Stimulated activated CD4-positive, alpha-beta T cell treated with anti-CD3 and anti-CD28 coated beads, Interleukin-2, amount 100 ng/mL, for 4 hours (primary cell): ENCODE measurements at places on chromosomes 5 and 9.

DNA sequence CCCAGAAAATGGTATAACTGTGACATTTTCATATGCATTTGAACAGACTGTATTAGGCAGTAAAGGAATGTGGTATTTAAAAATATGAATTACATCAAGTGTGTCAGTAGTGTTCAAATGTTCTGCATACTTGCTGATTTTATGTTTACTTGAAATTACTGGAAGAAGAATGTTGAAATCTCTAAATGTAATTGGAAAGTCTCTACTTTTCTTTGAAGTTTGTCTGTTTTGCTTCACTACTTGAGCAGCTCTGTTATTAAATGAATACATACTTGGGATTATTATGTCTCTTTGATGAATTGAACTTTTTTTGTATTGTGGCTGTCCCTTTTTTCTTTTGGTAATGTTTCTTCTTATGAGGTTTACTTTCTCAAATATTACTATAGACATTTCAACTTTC lies 205.6 kb downstream of the TAF11L14 start:
- no peak for DNase-seq

DNA sequence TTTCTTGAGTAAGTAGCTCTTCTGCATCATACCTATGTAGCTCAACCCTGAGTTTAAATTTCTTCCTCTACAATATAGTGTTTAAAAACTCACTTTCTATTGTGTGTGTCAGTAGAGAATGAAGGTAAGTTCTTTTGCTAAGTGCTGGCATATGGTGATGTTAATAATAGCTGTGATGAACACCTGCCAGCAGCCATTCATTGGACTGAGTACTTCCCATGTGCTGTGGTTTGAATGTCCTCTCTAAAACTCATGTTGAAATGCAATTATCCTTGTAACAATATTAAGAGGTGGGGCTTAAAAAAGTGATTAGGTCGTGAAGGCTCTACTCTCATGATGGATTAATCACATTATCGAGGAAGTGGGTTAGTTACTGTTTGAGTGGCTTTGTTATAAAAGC lies 645.2 kb upstream of the RGMB start:
- no peak for DNase-seq

GRCh38 chr5:35124932-35125331 lies 77.2 kb upstream of the AGXT2 start:
- DNase-seq = no peak

DNA sequence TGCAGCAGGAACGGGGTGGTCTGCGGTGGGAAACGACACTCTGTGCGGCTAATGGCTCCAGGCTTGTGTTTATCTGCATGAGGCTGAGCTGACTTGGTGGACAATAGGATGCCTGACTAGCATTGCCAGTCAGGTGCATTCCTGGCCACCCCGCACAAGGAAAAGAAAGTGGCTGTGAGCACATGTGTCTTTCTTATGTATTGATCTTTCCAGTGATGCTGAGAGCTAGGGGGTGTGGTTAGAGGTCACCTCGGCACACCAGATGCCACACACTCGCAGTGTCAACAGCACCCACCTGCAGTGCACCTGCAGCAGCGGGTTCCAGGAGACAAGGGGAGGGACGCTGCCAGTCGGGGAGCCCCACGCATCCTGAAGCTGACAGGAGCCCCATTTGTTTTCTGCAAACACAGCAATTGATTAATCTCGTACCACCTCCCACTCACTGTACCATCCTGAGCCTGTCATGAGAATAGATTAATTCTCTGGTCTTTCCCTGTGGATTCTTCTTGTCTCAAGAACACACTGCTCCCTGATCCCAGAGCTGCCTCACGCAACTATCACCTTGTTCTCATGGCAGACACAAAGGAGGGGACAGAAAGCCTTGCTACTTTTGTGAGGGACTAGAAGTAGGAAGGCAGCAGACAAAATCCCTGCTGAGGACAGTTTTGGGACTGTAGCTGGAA lies 251.7 kb upstream of the WWC1 start:
- DNase-seq = no peak

DNA sequence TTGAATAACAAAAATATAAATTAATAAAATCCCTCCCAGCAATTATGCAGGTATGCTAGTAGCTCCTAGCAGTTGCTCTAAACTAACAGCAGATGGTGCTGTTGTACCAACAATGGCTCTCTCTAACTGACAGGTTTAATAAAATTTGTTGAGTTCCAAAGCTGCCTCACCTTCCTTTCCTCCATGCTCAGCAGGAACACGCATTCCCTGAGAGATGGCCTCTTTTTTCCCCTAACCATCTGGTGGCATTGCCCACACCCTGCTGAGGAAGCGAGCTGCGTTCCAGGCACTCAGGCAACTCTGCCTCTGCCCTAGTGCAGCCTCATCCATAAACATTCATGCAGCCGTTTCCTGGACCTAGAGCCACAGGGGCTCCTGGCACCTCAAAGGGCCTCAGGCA lies 106.2 kb downstream of the KLHL3 start:
- peak; percentile 5 for DNase-seq

- DNase-seq = no peak
These were observed 300.1 kb downstream of the NNT start for GRCh38 chr5:43903129-43903528.

DNA sequence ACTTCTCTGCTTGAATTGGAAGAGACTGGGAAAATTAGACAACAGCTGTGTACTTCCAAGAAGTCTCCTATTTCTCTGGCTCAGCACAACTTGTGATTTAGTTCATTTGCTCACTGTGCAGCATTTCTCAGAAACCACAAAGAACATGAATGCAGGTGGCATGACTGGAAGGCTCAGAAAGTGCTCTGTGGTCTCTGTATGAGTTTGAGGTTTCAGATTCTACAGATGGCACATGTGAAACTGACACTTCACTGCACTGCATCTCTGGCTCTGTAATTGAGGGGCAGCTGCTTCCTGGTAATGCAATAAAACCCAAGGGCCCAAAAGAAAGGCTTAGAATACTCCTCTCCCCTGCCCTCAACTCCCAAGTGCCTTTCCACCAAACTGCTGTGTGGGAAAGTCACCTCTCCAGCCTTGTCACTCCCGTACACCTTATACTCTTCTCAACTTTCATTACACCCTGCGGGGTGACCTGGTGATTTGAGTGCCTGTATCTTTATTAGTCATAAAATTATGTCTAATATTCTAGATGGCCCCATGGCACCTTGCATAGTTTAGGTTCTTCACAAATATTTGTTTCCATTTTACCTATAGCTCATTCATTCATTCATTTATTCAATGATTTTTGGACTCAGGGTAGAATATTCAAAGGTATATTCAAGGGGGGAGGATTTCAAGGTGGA lies 82.5 kb downstream of the ESM1 start:
- DNase-seq = no peak

GRCh38 chr5:74623006-74623611 lies 17.4 kb downstream of the ENC1 start:
- DNase-seq = no peak

- DNase-seq = no peak
These were observed 124.1 kb upstream of the ADRA1B start for GRCh38 chr5:159792180-159792579.

- no peak for DNase-seq
These were observed 10.2 kb downstream of the GFRA3 start for GRCh38 chr5:138264183-138264582.

DNA sequence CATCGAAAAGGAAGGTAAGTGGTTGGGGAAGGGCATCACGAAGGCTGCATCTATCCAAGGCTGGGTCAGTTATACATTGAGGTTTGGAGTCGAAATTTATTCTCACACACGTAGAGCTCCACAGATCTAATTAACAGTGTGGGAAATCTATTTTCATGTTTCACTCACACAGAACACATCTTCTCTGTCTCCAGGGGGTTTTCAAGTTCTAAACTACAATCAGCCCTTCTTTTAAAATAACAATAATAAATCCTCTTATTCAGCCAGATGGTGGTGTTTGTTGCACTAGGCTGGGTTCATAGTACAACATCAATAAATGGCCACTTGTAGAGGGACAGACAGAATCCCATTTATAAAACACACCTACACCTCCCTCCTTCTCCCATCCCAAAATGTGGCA lies 174.5 kb upstream of the KLF9 start:
- no peak for DNase-seq
